ENCODE measurements at places on chromosomes 13 and 19. TPM values are rescaled to one million over a fixed set of nuclear protein-coding genes. Genes with fewer than 3 reads are reported as not detected.

DNA sequence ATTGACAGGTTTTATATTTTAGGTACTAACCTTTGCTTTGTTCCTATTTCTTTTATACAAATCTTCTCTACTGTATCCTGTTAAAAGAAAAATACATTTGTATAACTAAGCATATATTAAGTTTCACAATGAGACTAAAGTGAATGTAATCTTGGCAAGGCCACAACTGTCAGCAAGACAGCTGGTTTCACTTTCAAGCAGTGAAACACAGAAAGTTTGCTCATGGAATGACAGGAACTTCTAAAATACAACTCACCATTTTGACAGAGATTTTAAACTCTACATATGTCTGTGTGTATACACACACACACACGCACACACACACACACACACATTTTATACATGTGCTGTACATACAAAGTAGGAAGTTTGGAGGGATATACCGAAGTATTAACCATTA lies 53.3 kb downstream of the PARP4 start:
- no peak overlapping the region for H3K27ac ChIP-seq
- DNase-seq = no peak
- H3K4me3 ChIP-seq = no peak overlapping the region
- H3K4me1 ChIP-seq = no peaks in the 10 kb centered on the region
- H3K36me3 ChIP-seq = no peaks in the 10 kb centered on the region

GRCh38 chr13:29955137-29955650 lies 104.8 kb upstream of the UBL3 start:
- no peaks in the 10 kb centered on the region for H3K27me3 ChIP-seq
- H3K27ac ChIP-seq = no peak overlapping the region
- no peaks in the 10 kb centered on the region for H3K4me1 ChIP-seq

The KCNK6 gene
- total RNA-seq = 3.5 TPM

The PSG2 gene
- total RNA-seq = not detected

Data from testis (tissue), 5 donors.